ENCODE measurements at places on chromosomes 2 and 18.
A peak's percentile ranks its signal among the peaks of the same experiment; 100 is the strongest.

DNA sequence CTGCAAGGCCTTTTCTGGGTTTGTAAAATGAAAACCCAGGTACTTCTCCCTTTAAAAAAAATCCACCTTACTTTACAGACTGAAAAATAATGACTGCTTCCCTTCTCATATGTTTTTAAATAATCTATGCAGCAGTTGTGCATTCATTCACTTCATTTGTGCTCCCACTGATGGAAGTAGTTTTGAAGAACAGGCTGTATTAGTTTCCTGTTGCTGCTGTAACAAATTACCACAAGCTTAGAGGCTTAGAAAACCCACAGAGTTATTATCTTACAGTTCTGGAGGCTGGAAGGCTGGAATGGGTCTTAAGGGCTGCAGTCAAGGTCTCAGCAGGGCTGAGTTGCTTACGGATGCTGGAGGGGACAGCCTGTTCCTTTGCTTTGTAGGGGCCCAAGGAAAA, 335.0 kb downstream of the TGIF1 start:
- no peak for DNase-seq

GRCh38 chr2:241031436-241032165, 33.2 kb downstream of the SNED1 start:
- no peak for DNase-seq

GRCh38 chr2:109437325-109438090, 176.3 kb downstream of the SEPTIN10 start:
- DNase-seq: no peak

DNA sequence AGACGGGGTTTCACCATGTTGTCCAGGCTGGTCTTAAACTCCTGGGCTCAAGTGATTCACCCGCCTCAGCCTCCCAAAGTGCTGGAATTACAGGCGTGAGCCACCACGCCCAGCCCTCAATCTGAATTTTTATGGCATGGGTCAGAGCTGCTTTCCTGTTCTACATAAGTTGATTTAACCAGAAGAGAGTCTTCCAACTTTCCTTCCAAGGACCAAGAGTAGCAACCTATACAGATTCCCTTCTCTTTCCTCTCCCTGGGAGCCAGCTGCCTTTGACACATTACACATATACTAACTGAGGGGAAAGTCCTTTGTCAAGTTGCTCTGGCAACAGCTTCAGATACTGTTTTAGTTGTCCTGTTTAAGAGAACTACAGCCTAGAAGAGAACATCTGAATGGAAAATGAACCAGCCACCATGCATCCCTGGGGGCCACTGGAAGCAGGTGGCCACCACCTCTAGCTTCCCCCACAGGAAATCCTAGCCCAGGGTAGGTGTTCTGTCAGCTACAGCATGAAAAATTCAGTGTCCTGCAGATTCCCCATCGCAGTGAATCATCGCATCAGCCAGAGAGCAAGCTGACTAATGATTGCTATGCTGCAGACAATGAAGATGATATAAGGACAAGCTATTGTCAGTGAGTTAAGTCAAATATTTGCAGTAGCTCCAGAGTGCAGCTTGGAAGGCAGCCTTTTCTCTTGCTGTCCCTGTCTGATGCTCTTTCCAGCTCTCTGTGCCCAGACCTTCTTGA, 62.9 kb downstream of the POMC start:
- DNase-seq: no peak

DNA sequence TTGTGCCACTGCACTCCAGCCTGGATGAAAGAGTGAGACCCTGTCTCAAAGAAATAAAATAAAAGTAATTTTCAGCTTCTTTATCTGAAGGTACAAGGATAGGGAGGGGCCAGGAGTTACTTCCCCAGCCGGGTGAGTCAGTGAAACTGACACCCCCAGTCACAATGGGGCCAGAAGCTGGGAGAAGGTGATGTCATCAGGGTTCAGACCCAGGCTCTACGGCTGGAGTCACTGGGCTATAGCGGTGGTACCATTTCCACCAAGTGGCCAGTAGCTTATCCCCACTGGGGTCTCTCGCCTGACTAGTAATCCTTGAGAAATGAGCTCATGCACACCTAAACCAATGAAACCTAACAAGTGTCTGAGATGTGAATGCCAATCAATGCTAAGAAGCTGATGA, 107.9 kb downstream of the ALPK2 start:
- DNase-seq: no peak

DNA sequence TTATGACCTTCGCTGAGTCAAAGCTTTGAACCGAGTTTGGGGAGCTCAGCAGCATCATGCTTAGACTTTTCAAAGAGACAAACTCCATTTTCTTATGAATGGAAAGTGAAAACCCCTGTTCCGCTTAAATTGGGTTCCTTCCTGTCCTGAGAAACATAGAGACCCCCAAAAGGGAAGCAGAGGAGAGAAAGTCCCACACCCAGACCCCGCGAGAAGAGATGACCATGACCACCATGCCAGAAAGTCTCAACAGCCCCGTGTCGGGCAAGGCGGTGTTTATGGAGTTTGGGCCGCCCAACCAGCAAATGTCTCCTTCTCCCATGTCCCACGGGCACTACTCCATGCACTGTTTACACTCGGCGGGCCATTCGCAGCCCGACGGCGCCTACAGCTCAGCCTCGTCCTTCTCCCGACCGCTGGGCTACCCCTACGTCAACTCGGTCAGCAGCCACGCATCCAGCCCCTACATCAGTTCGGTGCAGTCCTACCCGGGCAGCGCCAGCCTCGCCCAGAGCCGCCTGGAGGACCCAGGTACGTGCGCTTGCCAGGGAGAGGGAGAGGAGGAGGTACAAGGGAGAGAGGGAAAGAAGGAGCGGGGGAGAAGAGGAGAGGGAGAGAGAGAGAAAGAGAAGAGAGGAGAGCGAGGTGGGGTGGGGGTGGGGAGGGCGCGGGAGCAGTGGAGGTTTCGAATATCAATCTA, at the start of gene DLX1:
Gene DLX1, plus strand, starts transcription at position 48 of the 700 bp plus-strand sequence. Its CDS starts 171 bp downstream, at position 219.
- no peak for DNase-seq

DNA sequence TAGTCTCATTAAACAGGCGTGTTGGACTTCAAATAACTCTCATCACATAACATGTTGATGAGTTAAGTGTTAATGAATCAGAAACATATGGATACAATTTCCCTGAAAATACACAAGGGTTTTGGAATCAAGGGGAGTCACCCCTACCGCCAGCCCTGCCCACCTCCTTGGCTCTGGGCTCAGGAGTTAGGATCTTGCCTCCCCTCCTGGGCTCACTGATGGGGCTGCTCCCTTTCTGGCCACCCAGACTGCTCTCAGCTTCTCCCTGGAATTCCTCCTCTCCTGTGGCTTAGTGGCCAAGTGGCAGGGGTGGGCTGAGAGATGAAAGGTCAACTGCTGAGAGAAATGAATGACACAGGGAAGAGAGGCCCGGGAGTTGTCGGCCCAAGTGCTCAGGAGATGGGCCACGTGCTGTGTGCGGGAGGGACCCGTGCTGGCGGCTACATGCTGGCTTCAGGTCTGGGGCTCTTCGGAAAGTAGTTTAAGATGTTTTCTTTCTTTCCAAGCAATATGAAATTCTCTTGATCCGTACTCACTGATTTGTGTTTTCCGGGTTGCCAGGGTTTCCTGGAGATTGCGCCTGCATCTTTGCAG, 55.8 kb upstream of the TNP1 start:
- no peak for DNase-seq

DNA sequence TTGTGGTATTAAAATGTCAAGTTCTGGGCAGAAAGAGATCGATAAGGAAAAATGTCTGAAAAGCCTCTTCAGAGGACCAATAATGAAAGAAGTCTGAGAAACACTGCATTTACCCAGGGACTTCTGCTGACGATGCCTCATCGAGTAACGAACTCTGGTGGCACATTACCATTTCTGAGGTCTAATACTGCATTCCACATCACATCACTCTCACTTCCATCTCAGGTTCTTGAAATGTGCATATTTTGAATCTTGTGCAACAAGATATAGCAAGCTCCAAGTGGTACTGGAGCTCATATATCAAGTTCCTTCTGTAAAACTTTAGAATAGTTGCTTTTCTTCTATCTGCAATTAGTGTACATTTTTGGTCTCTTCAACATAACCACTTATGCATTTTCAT, 619.1 kb upstream of the DDX18 start:
- no peak for DNase-seq

DNA sequence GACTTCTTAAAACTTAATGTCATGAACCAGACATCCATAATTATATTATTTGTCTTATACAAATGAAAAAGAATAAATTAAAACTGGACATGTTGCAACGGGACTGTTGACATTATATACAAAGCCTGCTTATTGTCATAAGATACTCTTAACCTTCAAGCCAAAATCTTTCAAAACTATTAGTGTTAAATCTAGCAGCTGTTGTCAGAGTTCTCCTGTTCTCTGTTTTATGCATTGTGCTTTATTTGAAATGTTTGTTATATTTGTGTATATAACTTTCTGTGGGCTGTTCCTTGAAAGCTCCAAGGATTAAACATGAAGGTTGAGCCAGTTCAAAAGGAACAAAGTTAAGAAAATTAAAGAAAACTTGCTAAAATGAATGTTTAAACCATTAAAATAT, 335.5 kb upstream of the NT5C1B start:
- no peak for DNase-seq

GRCh38 chr2:45681675-45682074, 30.2 kb downstream of the PRKCE start:
- DNase-seq: no peak

DNA sequence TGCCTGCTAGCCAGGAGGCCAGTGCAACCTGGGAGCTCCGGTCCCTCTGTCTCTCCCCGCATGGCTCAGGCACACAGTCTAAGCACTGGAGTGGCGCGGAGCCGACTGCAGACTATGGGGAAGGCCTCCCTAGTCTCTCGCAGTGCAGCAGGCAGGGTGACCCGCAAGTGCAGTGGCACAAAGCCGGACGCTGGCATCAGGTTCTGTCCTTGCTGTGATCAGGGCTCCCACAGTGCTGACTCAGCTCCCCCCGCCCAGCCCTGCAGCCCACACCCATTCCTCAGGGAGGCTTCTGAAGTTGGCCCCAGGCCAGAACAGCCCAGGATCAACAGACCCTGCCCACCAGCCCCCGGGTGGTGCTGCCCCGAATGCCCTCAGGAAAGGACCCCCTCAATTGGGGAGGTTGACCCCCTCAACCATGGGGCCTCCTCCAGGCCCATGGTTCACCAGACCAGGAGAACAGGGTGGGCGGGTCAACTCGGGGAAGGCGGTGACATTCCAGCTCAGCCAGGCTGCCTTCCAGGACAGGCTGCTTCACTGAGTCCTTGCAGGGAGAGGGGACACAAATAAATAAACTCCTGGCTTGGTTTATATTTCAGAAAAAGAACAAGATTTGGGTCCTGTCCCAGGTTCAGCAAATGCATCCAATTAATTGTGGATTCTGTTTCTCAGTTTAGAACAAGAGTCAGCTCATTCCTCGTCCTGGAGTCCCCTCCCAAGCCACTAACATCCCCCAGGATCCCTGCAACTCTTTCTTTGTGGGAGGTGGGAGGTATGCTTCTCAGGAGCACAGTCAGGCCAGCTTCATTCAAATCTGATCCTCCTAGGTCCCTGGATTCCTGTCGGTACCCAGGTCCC, 12.2 kb downstream of the BIN1 start:
- no peak for DNase-seq

DNA sequence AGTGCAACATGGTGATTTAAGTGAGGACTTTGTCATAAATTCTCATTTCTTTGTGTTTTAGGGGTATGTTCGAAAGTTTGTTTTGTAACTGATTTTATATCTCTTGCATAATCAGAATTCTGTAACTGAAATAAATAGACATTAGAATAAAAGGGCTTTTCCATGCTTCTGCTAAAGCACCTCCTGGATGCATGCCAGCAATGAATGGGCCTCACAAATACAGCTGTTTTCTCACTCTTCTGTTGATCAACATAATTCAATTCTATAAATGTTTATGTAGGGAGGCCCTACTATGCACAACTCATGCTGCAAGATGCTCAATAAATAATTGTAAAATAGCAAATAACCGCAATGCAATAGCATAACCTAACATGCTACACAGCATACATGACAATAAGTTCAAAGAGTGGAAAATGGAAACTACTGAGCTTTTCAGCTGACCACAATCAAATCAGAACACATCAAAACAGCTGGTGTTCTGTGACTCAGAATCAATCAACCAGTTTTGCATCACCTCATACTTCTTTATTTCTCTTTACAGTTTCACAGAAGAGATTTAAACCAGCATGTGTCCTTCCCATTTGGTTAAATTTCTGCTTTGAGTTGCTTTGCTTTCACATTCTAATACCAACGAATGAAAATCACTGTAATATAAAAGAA, 11.0 kb downstream of the CDH7 start:
- no peak for DNase-seq

DNA sequence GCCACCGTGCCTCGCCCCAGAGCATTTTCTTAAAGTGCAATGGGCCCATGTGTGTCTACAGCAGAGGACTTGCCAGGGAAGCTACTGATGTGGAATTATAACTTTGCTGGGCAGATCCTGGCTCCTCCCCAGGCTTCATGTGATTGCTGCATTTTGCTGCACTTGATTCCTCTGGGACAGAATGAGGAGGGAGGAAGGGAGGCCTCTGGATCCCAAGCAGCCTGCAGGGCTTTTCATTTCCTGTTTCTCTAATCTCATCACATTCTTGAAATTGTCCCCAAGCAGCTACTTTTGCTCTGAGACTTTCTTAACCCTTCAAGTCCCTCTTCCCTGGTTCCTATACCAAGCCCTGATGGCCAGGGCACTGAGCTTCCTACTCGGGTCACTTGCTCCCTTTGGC, 134.4 kb upstream of the SEC11C start:
- no peak for DNase-seq

DNA sequence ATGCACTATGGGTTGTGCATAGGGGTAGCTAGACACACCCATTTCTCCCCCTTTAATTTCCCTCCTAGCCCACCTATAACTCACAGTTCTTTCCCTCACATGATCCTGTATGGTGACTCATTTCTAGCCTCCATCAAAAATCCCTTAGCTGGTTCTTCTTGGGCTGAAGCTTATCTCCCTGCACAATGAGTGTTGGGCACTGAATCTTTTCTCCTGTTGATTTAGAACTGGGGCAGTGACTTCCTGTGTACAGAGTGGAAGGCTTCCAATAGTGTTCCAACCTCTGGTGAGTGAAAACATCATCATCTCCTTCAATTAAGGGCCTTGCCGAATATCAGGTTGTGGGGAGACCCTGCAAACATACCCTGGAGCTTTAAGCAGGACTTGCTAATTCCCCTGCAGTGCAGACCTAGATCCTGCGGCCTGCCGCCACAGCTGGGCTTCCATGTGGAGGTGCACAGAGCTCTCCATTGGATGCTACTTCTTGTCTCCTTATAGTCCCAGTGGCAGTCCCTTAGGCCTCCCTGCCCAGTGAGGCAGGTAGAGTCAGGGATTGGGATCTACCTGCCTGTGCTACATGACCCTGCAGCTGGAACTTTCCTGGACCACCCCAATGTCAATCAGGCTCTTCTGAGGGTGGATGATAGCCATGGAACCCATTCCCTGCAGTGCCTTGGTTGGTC, 121.8 kb downstream of the PLB1 start:
- no peak for DNase-seq

- DNase-seq: no peak
Observed at GRCh38 chr2:207640160-207640559, 15.0 kb upstream of the METTL21A start.

- DNase-seq: peak; percentile 36
Observed at GRCh38 chr2:233413559-233414272, 59.4 kb downstream of the DGKD start.

- no peak for DNase-seq
Observed at GRCh38 chr2:144671695-144672455, 152.0 kb upstream of the ZEB2 start.
